ENCODE measurements at places on chromosomes 1 and 21.

DNA sequence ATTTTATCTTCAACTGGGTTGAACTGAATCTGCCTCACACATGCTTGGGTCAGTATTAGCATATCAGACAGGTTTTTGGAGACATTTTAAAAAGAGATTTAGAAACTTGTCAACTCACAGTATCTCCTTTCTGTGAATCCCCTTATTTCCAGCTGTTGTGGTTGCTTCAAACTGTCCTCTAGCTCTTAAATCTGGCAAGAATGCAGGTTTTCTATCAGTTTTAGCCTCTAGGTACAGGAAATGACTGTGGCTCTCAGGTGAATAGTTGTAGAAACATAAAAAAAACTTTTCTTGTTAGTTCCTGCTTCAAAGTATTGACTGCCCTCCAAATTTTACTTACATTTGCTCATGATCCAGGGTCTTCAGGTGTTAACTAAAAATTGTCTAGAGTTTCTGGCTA lies 495.7 kb upstream of the TMPRSS15 start:
- DNase-seq = no peak

GRCh38 chr1:178005450-178005849 lies 35.6 kb upstream of the SEC16B start:
- DNase-seq = no peak

GRCh38 chr1:241641773-241642592 lies 1.8 kb upstream of the CHML start:
- DNase-seq = no peak

DNA sequence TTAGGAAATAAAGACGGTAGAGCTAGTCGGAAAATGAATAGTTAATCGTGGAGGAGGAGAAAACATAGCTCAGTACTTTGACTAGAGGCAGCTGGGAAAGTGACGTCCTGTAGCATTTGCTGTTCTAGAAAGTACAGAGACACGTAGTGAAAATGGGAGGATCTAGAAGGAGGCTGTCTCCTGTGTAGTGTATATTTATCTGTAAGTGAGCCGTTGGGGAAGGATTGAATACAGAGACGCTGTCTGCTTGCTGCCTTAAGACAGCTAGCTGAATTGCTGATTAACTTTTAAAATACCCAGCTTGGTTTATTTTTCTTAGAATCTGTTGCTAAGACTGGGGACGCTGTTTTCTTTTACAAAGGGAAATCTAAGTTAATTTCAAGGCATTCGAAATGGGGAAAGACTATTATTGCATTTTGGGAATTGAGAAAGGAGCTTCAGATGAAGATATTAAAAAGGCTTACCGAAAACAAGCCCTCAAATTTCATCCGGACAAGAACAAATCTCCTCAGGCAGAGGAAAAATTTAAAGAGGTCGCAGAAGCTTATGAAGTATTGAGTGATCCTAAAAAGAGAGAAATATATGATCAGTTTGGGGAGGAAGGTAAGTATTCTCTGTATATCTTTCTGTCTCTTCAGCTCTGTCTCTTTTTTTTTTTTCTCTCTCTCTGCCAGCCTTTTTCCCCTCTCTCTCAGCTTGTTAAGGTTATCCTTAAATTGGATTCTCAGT lies at the start of gene DNAJB4:
Gene DNAJB4 (plus strand): TSS at position 221 of the 729 bp plus-strand sequence. CDS start 172 bp downstream, at position 393.
- peak; percentile 100 for DNase-seq

- no peak for DNase-seq
Measured at GRCh38 chr1:30295674-30296073, 427.7 kb downstream of the MATN1 start.

DNA sequence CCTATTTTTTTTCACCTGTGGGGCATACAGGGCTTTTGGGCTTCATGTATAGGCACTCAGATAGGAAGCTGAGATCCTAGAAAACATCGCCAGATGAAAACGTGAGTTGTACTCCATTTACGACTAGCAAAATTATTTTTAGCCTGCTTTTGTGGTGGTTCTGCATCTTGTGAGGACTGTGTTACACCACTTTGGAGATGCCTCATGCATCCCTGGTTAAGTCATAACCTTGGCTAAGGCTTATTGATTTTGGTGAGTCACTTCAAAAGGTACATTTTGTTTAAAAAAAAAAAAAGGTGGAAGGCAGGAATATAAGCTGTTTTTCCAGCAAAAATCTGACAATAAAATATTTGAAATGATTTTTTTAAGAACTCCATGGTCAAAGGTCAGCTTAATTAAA lies 101.8 kb upstream of the OLFM3 start:
- DNase-seq = no peak

GRCh38 chr1:53559391-53559815 lies 100.2 kb downstream of the DMRTB1 start:
- no peak for DNase-seq

DNA sequence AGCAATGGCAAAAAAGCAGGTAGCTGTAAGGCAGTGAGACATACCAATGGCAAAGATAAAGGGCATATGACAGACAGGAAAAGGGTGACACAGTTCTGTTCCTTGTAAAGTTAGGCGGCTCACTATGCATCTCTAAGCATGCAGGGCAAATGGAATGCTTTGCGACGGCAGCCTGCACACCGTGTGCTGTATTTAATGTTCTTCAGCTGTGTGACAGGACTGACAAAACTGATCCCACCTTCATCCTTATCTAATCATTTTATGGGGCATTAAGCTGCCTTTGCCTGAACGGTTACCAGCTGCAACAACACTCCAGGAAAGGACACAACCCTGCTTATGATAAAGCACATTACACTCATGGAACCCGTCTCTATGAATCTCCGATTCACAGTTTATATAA lies 80.5 kb upstream of the VAV3 start:
- no peak for DNase-seq

GRCh38 chr1:80982831-80983230 lies 817.9 kb upstream of the ADGRL2 start:
- DNase-seq = no peak

DNA sequence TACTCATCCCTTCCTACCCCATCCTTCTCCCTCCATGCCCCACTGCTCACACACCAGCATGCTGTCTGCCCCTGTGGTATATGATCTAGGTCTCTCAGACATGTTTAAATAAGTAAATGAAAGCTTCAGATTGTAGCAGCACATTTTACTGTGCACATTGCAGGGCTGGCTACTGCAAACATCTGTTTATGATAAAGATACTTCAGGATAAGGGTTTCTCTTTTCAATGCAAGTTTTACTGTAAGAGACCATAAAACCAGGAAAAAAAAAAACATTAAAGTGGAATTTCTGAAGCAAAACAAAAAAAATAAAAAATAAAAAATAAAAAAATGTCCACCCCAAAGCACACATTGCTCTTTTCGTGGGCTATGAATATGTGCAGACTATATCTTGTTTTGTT lies 184.4 kb downstream of the USH2A start:
- no peak for DNase-seq

DNA sequence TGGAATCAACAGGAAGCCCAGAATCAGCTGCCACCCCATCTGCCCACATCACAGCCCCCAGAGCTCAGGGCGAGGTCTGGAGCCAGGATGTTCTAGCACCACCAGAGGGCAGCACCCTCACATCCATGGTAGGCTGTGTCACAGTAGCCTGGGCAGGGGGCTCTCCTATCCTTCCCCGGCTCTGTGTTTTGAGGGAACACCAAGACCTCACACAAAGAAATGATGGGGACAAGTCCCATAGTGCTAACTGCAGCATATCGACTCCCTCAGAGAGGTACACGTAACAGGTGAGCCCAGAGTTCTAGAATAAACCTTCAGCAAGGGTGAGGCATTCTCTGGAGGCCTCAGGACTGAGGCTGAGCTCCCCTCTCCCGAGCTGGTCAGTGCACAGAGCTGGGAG lies 2.3 kb upstream of the KCNC4 start:
- DNase-seq = peak; percentile 56

- DNase-seq = peak; percentile 91
Measured at GRCh38 chr1:243598433-243598832, 251.6 kb downstream of the AKT3 start.

GRCh38 chr1:95229037-95229436 lies 5.0 kb upstream of the RWDD3 start:
- DNase-seq = no peak

GRCh38 chr1:225458222-225458631 lies 30.4 kb upstream of the LBR start:
- no peak for DNase-seq

GRCh38 chr1:157862114-157863070 lies 20.8 kb upstream of the CD5L start:
- no peak for DNase-seq

- peak; percentile 79 for DNase-seq
Measured at GRCh38 chr1:248622570-248623001, 12.3 kb downstream of the OR2T11 start.

DNA sequence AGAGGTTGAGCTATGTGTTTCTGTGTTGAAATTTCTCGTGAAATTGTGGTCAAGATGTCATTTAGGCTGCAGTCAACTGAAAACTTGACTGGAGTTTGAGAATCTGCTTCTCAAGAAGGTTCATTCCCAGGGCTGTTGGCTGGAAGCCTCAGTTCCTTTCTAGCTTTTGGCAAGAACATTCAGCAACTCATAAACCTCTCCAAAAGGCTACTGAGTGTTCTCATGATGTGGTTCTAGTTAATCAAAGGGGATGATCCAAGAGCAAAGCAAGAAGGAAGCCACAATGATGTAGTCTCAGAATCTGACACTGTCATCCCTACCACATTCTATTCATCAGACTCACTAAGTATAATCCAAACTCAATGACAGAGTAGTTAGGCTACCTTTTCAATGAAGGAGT lies 66.6 kb downstream of the SPATA6 start:
- DNase-seq = no peak

DNA sequence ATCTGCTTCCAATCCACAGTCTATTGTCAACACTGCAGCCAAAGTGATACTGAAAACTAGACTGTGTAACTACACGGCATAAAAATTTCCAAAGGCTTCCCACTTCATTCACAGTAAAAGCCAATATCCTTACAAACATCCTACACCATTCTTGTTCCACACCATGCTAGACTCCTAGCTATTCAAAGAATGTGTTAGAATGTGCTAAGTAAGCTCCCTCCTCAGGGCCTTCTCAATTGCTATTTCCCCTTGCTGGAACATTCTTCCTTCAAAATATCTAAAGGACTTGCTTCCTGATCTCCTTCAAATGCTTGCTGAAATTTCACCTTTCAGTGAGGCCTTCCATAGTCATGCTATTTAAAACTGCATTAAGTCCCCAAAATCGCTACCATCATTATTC lies 228.1 kb downstream of the AKT3 start:
- no peak for DNase-seq

DNA sequence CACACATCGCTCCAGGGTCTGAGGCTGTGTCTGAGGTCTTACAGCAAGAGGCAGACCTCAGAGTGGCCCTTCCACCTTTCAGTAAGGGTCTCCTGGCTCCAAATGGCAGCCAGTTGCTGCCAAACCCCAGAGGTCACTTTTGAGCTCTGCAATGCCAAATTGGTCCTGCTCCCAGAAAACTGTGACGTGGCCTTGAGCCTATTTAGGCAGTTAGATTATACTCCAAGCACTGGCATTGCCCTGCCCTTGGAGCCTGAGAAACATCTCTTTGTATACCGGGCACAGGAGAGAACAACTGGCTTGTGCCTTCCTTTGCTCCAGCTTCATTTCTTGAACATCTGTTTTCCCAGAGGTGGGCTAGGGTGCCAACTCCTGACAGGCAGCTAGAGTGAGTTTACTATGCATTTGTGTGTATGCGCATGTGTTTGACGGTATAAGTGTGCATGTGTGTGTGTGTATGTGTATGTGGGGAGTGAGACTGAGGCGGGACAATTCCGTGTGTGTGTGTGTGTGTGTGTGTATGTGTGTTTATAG lies 134.5 kb downstream of the IER5 start:
- no peak for DNase-seq

DNA sequence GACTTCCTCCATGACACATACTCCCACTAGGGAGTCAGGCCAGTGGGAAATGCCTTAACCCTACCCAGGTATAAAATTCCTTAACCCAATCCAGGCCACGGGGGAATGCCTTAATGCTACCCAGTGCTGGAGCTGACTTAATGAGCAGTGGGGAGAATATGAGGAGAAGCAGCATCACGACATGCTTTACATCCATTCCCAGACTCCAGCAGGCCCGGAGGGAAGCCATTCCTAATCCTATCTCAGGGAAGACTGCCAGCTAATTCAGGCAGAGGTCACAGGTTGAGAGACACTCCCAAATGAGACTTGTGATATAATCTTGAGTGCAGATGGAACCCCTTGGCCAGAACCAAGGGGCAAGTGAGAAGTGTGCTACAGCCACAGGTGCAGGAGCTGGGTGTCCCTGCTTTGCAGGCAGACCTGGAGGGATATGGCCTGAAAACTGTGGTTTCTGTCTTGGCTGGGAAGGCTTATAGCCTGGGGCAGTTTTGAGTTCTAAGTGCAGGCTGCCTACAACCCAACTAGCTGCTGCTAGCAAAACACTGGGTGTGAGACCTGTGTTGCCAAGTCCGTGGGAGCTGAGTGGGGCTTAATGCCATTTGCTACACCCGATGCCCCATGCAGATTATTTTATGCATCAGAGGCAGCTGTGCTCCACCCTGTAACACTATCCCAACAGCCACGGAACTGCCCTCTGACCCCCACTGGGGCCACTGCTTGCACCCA lies 45.1 kb upstream of the GUCA2A start:
- no peak for DNase-seq

GRCh38 chr21:42201615-42202161 lies 17.3 kb upstream of the ABCG1 start:
- DNase-seq = no peak

GRCh38 chr1:53551428-53551995 lies 92.3 kb downstream of the DMRTB1 start:
- DNase-seq = no peak

DNA sequence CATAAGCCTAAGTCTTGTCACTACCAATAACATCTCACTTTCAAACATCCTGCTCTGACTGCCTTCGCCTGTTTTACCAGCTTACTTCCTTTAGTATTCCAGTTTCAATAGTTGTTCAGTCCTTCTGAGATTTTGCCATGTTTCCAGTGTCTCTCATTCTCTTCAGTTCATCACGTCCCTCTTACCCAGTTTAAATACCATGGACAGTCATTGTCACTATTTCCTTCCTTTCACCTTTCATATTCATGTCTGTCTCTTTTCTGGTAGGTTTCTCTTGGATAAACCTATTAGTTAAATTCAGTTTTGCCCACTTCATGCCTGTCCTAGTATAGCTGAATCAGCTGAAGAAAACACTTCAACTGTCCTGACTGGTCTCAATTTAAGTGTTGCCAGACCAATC lies 5.9 kb downstream of the ATF6 start:
- DNase-seq = no peak

- no peak for DNase-seq
Measured at GRCh38 chr1:167937709-167938010, 788 bp upstream of the MPC2 start.
